ENCODE measurements at places on chromosomes 13 and 19.

- DNase-seq: no peak
Observed at GRCh38 chr13:94431987-94432386, 47.5 kb downstream of the DCT start.

DNA sequence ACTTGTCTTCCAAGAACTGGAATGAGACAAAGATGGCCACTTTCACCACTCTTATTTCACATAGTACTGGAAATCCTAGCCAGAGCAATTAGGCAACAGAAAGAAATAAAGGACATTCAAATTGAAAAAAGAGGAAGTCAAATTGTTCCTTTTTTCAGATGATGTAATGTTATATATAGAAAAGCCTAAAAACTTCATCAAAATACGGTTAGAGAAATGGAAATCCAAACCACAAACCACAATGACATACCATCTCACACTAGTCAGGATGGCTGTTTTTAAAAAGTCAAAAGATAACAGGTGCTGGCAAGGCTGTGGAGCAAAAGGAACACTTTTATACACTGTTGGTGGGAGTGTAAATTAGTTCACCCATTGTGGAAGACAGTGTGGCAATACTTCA is 113.3 kb upstream of the SPRY2 start:
- peak; percentile 17 for DNase-seq

- peak; percentile 85 for DNase-seq
Observed at GRCh38 chr19:4376991-4377781, 23.2 kb downstream of the SH3GL1 start.

- DNase-seq: peak; percentile 16
Observed at GRCh38 chr19:4830768-4831265, 695 bp downstream of the TICAM1 start.

GRCh38 chr19:30498707-30499106 is 126.5 kb downstream of the ZNF536 start:
- DNase-seq: no peak

DNA sequence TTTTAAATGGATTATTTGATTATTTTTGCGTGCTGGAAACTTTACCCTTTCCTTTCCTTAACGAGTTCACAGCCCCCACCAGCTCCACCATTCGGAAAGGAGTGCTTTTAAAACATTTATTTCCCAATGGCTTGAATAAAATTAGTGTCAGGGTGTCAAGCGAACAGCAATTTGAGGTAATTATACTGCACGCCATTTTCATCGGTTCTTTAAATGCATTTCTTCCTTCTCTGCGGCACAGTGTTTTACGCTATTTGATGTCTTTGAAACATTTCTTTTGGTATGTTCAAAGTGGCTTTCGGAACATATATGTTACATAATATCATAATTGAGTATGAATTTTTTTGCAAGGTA is 309 bp upstream of the SLITRK1 start:
- no peak for DNase-seq

DNA sequence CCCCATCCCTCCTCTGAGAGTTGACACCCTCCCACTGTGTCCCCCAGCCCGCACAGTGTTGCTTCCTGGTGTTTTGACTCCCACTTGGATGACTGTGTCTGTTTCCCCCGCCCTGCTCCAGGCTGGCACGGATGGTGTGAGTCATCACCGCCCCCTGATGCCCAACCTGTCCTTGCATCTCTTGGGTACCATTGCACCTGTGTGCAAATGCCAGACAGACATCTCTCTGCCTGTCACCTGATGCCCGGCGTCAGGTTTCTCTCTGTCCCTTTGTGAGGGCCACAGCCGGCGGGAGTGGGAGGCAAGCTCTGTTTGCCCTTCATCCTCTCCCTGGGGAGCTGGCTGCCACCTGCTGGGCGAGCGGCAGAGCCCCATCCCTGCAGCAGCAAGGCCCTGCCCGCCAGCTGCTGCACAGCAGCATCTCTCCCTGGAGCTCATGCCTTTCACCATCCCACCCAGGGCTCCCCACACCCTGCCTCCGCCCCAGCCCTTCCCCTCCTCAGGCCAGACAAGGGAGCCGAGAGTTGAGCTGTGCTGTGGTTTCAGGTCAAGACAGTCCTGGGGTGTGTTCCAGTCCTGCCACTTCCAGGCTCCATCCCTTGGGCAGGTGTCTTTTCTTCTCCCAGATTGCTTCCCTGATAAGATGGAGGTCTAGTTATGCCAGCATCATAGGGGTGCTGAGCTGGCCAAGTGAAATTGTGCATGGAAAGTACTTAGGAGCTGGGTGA is 29.7 kb downstream of the NKPD1 start:
- DNase-seq: peak; percentile 66

DNA sequence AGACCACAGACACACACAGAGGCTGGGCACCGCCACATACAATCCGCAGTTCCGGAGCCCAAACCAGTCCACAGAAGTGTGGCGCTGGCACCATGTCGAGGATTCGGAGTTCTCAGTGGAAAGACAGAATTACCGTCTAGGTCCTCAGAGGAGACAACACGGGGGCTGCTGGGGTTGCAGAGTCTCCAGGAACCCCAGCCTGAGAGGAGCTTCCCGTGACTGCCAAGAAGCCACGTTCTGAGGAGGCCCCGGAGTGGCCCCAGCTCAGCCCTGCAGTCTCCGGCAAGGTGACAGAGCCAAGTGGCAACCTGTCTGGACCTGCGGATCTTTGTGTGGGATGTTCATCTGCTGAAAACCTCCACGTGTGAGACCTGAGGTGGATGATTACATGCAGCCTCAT is 7.3 kb upstream of the ADPRHL1 start:
- no peak for DNase-seq

Measured in kidney tubule cell (primary cell).